ENCODE measurements at places on chromosomes 4 and X.
A peak's percentile ranks its signal among the peaks of the same experiment; 100 is the strongest.

GRCh38 chr4:48778431-48779094 lies 1.5 kb downstream of the FRYL start:
- DNase-seq, result peak; percentile 32

- no peak for DNase-seq
These were observed 22.5 kb downstream of the SLC39A8 start for GRCh38 chr4:102322736-102323135.

GRCh38 chr4:22091906-22092305 lies 143.3 kb upstream of the KCNIP4 start:
- DNase-seq, result no peak

- no peak for DNase-seq
These were observed 80.5 kb downstream of the TBC1D9 start for GRCh38 chr4:140675599-140676231.

DNA sequence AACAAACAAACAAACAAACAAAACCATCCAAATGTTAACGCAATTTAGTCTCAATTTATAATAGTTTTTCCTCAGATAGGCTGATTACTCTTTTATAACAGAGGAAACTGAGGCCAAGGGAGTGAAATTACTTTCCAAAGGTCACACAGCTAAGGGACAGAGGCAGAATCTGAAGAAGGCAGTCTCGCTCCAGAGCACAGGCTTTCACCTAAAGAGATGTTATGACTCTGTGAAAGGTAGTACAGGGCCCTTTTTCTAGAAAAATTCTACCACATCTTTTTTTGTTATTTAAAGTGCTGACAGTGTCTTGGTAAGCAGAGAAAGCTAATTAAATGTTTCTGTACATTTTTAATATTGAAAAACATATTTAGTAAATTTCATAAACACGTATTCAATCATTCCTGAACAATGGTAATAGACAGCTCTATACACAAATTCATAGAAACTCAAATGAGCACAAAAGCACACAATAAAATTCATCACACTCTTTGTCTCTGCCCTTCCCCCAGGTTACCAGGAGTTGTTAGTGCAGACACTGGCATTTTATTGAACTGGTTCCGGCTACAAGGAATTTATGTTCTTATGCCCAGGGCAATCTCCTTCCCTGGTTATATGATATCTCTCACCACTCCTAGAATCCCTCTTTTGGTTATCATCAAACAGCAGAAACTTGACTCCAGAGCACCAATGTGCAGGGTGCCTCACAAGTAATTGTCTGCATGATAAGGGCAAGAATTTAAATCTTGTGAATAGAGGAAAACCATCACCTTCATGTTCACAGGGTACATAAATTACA lies 7.7 kb upstream of the APBB2 start:
- DNase-seq, result no peak

GRCh38 chrX:23980011-23980441 lies 47.0 kb downstream of the KLHL15 start:
- no peak for DNase-seq

- no peak for DNase-seq
These were observed 294.9 kb upstream of the BOD1L1 start for GRCh38 chr4:13922459-13922858.
